ENCODE measurements at places on chromosomes 5 and 9.

DNA sequence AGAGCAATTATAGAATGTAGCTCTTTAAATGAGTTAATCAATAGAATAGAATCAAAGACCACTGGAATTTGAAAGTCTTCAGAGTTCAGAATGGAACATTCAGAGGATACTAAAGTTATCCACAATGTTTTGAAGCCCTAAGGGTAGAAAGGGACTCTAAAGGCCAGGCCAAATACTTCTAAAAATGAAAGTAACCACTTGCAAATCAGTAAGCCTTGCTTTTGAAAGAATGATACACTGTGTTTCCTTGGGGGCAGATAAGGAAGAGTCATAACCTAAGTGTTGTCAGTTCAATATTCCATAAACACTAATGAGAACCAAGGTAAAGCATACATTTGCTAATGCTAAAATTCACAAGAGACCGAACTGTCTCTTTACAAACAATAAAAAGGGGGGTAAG, 813.5 kb downstream of the PTPRD start:
- DNase-seq, result no peak

GRCh38 chr5:91146230-91146629, 236.9 kb downstream of the ARRDC3 start:
- DNase-seq, result no peak

GRCh38 chr5:144203750-144204596, 33.3 kb downstream of the KCTD16 start:
- peak; percentile 86 for DNase-seq

DNA sequence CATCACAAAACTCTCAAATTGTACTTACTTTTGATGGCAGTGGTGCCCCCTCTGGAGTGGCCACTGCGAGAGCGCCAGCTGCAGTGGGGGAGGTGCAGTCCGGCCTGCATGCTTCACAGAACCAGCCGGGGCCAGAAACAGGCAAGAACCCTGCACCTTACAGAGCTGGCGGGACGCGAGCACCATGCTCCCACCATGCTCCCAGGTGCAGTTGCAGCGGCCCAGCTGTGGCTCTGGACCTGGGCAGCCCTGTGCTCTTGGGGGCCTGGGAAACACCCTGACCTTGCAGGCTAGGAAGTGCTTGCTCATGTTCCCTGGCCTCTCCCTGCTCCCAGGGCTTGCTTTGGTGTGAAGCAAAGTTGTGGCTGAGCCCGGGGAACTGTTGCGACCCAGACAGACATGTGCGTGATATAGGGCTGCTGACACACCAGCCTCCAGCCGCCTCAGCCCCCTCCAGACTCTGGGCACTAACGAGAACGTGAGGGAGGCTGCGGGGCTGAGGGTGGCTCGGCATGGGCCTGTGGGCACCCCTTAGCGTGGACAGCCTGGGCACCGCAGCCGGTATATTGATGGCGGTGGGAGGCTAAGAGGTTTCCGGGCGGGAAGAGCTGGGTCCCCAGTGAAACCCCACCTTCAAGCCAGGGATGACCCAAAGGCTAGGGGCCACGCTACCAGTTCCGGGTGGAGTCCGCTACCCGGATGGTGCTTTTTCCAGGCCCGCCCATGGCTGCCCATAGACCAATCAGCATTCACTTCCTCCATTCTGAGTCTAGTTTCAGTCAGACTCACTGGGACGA, 1809.9 kb upstream of the ACO1 start:
- DNase-seq, result peak; percentile 12

DNA sequence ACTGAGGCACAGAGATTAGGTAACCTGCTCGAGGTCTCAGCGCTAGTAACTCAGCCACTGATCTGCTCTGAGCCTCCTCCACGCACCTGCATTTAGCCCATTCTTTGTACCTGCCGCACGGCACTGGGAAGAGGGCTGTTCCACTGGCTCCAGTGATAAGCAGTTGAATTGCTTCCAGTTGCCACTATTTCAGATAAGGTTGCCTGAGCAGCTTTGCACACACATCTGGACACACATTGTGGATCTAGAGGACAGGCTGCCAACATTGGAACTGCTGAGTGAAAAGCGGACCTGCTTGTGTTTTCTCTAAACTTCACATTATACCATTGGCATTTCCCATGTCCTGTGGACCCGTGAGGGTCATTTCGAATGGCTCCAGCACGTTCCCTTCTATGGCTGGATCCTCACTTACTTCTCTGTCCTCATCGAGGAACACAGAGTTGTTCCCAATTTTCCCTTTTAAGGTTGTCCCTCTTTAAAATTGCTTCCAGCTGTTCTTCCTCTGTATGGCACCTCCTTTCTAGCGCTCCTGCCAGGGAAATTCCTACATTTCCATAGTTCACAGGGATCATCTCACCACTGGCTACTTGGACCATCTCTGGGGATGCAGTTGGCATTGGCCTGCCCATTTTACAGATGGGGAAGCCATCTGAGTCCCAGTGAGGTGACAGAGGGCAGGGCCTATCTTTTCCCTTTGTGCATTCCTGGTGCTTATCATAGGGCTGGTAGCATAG, 45.9 kb upstream of the RPL26L1 start:
- DNase-seq, result no peak

DNA sequence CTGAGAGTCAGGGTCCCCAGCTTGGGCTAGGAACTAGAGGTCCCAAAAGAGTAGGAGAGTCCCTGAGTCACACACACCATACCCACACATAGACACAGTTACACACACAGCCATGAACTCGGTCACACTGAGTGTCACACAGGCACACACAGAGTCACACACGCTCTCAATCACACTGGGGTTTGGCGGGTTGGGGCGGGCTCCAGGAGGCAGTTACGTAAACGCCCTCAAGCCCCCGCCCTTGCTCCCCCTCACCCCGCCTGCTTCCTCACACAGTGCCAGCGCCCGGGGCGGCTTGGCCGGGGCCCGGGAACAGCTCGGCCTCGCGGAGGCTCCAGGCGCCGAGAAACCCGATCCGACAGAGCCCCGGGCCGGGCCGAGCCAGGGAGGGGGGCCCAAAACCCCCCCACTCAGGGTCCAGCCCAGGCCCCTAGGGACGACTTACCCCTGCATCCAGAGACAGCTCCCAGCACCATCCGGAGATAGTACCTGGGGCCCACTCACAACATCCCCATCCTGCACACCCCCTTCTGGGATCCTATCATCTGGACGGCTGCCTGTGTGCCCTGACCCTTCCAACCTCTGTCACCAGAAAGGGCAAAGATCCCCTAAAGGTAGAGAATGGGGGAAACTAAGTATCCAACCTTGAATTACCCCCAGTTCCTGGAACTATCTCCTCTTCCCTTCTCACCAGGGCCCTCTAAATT, 3.5 kb upstream of the CNTFR start:
- DNase-seq, result peak; percentile 74

- no peak for DNase-seq
These were observed 256.6 kb downstream of the TMEM38B start for GRCh38 chr9:105950894-105951293.

- peak; percentile 84 for DNase-seq
These were observed 5.5 kb downstream of the SEPTIN8 start for GRCh38 chr5:132771503-132771998.

- DNase-seq, result no peak
These were observed 5.8 kb downstream of the ANKDD1B start for GRCh38 chr5:75616971-75617621.

GRCh38 chr5:141864371-141865370, 13.5 kb downstream of the PCDH1 start:
- DNase-seq, result no peak

DNA sequence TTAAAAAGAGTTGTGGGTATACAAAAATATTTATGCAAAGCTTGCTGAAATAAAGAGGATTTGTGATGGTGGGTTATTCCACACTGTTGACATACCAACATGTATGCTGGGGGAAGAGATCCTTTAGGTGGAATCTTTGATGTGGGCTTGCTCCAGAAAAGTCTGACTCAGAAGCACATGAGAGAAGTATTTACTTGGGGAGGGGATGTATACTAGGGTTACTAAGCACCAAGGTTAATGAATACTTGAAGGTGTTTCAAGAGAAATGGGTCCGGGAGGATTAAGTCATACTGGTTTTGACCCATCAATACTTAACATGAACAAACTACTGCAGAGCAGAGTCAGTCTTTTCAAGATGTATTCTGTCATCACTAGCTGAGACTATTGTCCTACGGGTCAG, 316.4 kb upstream of the GRIN3A start:
- no peak for DNase-seq

GRCh38 chr5:82387001-82387818, 109.1 kb upstream of the RPS23 start:
- no peak for DNase-seq

DNA sequence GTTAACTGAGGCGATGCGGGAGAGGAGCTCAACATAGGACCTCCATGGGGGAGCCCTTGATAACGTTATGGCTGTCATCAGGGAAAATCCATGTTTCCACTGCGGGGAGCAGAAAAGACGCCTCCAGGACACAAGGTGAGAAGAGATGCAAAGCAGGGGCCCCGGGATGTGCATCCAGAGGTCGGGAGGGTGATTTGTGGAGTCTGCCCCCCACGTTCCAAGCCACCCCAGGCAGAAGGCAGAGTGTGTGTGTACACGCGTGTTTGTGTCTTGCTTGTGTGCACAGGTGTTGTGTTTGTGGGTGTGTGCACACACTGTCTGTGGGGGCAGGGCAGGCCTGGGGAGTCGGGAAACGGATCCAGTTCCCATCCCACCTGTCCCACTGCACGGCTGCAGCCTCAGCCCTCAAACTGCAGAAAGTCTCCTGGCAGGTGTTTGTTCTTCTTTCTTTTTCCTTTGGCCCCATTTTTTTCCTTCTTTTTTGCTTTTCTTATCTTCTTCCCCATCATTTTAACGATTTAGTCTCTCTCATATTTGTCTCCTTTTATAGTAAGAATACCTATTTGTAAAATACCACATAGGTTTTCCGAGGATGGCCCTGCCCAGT, 17.4 kb upstream of the PLEKHG4B start:
- DNase-seq, result no peak

- no peak for DNase-seq
These were observed 41.1 kb downstream of the FGF1 start for GRCh38 chr5:142644640-142645361.

- no peak for DNase-seq
These were observed 28.2 kb downstream of the MTAP start for GRCh38 chr9:21830589-21830988.

- no peak for DNase-seq
These were observed 9.4 kb downstream of the PHAX start for GRCh38 chr5:126610160-126610559.

DNA sequence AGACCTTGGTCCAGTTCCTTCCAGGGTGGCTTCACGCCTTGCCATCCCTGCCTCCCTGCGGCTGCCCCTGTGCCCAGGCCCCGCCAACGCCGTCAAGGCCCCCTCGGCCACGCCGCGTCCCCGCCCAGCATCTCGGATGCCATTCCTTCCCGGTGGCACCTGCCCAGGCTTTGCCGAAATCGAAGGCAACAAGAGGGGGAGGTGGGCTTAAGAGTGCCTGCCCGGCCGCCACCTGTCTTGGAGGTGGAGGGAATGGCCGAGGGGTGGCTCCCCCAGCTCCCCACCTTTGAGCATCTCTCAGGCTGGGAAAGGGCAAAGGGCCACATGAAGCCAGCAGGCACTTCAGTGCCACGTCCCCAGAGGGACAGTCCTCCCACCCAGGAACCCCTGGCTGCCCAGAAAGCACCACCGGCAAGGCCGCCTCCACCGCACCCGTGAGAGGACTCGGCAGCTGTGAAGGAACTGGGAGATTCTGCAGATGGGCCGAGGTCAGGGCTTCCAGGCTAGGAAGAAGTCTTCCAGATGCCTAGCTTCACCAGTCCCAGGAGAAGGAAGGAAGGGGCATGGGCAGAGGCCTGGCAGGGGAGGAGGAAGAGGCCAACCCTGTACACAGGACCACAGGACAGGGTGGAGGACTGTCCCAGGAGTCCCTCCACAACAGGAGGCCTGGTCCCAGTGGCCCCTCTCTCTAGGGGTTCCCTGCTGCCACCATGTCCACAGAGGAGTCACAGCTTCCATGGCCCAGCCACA, 218.0 kb downstream of the FANCC start:
- DNase-seq, result no peak

- DNase-seq, result no peak
These were observed 102.5 kb downstream of the SREK1 start for GRCh38 chr5:66246608-66247007.

DNA sequence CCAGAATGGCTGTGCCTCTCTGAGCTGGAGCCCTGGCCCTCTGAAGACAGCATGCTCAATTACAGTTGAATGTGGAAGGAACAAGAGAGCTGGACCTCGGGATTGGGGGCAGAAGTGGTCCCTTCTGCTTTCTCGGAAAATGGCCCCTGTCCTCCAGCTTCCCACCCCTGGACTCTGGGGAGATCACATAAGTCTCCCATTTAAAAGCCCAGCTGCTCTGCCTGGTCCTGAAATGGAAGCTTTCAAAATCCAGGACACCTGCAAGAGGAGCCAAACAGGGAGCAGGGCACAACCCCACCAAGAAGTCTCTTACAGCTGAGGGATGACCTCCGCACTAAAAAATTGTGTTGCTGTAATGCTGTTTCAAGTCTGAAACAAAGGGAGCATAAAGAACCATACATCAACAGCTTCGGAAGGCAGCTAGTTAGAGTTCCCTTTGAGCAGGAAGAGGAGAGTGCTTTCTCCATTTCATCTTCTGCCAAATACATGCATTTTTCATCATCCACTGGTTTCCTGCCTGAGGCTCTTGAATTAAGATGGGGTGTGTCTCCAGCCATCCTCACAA, 48.2 kb downstream of the TGFBI start:
- no peak for DNase-seq

DNA sequence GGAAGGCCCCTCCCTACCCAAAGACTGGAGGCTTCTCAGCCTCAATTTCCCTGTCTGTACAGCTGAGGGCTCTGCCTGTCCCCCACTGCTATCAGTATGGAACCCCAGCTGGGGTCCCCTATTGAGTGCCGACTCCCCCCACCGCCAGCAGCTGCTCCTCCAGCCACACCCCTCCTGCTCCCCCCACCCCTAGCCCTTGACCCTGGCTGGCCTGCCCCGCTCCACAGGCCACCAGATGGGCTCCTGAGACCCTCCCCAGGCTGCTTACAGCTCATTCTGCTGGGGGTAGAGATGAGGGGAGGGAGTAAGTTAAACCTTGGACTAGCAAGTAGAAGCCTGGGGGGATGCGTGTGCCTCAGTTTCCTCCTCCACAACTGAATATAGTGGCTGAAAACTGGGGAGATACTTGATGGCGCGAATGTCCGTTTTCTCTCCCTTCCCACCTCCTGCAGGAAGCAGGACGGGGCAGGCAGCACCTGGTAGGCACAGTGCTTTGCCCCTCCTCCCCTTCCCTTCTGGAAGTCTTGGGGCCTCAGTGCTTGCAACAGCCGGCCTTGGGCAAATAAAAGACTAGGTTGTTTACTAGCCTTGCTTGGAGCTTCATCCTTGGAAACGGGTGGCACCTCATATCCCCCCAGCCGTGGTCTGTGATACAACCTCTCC, 19.1 kb downstream of the URM1 start:
- no peak for DNase-seq
